Activated CD4-positive, alpha-beta T cell treated with anti-CD3 and anti-CD28 coated beads for 4 hours (primary cell): ENCODE measurements at places on chromosomes 5 and 9.

DNA sequence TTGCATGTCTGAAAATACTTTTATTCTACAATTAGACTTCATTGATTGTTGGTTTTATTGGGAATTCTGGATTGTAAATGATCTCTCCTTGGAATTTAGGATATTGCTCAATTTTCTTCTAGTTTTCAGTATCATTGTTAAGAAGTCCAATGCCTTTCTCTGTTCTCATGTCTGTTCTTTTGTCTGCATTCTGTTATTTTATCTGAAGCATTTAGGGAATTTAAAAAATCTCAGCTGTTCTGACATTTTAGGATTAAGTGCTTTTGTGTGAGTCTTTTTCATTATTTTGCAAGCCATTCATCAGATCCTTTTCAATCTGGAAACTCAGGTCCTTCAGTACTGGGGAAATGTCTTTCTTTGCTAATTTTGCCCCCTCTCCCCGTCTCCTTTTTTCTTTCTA, 4.4 kb upstream of the FER start:
- no peak for DNase-seq

DNA sequence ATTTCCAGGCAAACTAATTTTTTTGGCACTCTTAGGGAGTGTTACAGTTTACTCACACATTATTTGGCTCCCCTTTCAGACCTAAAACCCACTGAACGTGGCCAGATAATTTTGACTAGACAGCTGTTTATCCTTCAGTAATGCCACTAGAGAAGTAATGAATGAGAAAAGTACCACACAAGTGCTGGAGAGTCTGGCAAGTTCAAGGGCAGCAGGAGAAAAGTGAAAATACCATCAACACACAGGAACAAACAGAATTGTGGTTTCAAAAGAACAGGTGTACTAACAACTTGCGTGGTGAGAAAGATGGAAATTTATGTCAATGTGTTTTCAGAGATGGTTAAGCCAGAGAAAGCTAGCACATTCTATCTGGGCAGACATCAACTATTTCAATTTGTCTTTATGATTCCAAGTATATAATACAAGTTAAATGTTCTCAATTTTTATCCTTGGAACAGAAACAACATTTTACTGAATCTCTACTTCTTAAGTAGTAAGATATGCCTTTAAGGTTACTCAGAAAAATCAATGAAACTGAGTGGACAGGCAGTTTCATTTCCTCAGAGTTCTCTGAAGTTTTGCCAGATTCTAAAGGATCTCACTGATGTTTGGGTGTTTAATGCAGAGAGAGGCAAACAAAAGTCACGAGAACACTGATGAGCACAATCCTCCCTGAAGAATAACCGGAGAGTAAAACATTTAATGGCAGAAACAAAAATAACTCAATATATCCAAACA, 91.0 kb downstream of the ARSB start:
- no peak for DNase-seq

DNA sequence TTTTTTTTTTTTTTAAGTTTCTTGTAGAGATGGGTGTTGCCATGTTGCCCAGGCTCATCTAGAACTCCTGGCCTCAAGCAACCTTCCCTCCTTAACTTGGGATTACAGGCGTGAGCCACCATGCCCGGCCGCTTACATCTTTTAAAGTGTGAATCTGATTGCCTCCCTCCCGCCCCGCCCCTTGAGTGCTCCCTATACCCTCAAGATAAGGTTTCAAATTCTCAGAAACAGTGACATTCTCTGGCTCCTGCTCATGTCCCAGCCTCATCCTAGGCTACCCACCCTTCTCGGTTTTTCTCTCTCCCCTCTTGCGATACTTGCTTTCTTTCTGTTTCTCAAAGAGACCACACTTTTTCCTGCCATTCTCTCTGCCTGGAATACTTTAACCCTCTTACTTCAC, 12.4 kb downstream of the MORN5 start:
- no peak for DNase-seq

- DNase-seq: no peak
Observed at GRCh38 chr9:12785941-12786340, 11.1 kb downstream of the LURAP1L start.

GRCh38 chr9:121447321-121447834, 52.3 kb downstream of the GGTA1 start:
- no peak for DNase-seq

- no peak for DNase-seq
Observed at GRCh38 chr5:139660105-139660922, 12.2 kb downstream of the CXXC5 start.

- no peak for DNase-seq
Observed at GRCh38 chr9:71602652-71603051, 165.7 kb downstream of the CEMIP2 start.

- DNase-seq: no peak
Observed at GRCh38 chr5:41157272-41157894, 55.9 kb downstream of the C6 start.

GRCh38 chr5:43039471-43040286, 440 bp downstream of the ANXA2R start:
- peak; percentile 69 for DNase-seq

GRCh38 chr9:137025517-137025966, 2.5 kb downstream of the ABCA2 start:
- DNase-seq: no peak

GRCh38 chr5:179803651-179804554, 2.8 kb downstream of the MGAT4B start:
- peak; percentile 42 for DNase-seq

GRCh38 chr5:72448368-72448767, 58.8 kb downstream of the ZNF366 start:
- DNase-seq: no peak

GRCh38 chr9:117644133-117644931, 59.9 kb upstream of the TLR4 start:
- peak; percentile 6 for DNase-seq

DNA sequence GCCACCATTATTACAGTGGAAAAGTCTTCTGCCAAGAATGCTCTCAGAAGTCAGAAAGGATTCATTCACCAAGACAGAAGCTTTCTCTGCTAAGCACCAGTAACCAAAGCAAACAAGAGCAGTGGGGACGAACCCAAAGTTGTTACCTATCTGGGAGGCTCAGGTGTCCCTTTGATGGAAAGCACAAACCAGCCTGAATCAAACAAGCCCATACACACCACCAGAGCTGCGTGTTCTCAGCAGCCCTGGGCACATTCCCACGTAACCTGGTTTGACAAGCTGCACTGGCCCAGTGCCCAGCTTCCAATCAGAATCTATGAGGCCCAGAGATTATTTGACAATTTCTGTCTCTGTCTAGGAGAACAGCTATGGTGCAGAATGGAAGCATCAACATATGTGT, 252.6 kb downstream of the ACTL7B start:
- no peak for DNase-seq

GRCh38 chr9:70352356-70352755, 62.1 kb downstream of the KLF9 start:
- DNase-seq: no peak

- DNase-seq: peak; percentile 41
Observed at GRCh38 chr5:40675396-40676133, 4.2 kb upstream of the PTGER4 start.

DNA sequence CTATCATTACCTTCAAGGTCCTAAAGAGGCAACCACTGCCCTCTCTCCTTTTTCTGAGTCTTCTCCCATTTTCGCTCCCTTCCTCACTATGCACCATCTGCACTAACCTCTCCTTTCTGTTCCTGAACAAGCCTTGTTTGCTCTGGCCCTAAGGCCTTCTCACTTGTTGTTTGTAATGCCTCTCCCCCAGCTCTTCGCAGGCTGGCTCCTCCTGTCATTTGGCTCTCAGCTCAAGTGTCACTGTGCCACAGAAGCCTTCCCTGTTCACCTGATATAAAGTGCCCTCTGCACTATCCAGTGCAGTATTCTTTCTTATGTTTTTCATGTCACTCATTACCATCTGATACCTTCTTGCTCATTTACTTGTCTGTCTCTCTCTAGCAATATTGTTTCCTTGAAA, 303.7 kb downstream of the KCNN2 start:
- no peak for DNase-seq

DNA sequence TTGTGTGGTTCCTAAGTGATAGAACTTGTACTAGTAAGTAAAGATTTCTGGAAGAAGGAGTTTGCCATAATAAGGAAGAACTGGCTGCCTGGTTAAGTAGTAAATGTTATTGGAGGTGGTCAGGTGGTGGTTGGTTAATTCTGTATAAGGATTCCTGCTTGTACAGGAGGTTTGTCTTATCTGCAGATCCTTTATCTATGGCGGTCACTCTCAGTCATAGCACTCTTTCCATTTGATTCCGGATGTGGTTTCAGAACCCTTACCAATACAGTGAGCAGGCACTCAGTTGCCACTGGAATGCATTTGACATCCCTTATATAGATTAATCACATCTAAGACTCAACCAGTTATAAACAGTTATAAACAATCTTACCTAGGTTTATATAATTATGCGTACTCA, 50.3 kb downstream of the RAD50 start:
- DNase-seq: no peak

GRCh38 chr5:72140711-72141110, 33.4 kb downstream of the MAP1B start:
- no peak for DNase-seq

GRCh38 chr5:76838481-76839261, 11.1 kb upstream of the S100Z start:
- no peak for DNase-seq

GRCh38 chr9:136984464-136985026, 1.8 kb downstream of the LCNL1 start:
- no peak for DNase-seq

DNA sequence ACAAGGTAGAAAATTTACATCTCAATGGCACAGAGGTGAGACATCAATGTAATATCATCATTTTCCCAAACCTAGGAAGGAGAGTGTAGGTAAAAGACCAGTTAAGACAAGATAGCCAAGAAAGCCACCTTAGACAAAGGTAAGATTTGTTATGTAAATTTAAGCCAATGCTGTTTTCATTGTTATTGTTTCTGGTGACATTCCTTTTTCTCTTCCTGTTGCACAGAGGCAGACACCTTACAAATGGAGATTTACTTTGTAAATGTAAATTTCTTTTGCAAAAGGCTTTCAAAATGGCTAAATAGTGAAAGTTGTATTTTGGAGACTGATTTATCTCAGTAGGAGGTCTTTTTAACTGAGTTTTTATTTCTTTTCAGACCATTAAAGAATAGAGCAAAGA, 159.1 kb downstream of the YIPF5 start:
- no peak for DNase-seq

GRCh38 chr5:86865256-86865785, 247.6 kb downstream of the COX7C start:
- DNase-seq: no peak

GRCh38 chr9:78103971-78104433, 72.4 kb upstream of the GNAQ start:
- no peak for DNase-seq

DNA sequence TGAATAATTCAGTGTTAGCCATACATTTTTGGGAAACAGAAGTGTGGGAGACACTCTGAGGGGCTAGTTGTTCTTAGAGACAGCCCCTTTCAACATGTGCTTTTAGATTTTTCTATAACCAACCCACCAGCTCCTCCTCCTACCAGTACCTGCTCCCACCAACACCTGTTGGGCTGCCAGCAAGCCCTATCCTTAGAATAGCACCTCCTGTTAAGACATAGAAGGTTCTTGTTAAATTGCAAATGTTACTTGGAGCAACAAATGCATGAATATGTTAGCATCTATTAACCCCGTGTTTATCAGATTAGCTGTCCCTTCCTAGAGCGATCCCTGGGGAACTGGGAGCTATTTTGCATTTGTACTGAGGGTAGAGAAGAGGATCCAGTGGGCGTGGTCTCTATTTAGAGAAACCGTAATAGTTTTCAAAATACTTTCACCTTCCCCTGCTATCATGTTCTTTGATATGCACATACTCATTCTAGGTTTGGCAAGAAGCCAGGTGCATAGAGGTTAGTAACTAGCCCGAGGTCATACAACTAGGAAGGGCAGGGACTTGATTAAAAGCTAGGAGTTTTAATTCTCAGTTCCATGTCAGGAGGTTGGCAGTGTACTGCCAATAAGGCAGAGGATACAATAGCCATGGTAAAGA, 334.4 kb downstream of the KCTD16 start:
- no peak for DNase-seq

GRCh38 chr5:143186623-143187022, 216.9 kb downstream of the NR3C1 start:
- no peak for DNase-seq

DNA sequence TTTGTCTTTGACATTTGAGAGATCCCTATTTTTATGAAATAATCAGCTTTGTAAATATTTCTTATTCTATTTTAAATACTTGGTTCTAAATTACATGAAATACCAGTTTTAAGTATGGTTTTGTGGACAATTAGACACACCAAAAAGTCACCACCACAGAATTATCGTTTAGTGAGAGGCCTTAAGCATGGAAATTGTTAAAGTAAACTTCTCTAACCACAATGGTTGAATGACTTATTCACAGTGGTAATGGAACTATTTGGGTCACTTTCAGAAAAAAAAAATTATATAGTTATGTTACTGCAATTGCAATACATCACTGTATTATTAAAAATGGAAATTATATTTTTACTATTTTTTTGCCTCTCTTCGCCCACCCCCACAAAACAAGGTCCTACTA, 1252.5 kb downstream of the EFNA5 start:
- DNase-seq: no peak

DNA sequence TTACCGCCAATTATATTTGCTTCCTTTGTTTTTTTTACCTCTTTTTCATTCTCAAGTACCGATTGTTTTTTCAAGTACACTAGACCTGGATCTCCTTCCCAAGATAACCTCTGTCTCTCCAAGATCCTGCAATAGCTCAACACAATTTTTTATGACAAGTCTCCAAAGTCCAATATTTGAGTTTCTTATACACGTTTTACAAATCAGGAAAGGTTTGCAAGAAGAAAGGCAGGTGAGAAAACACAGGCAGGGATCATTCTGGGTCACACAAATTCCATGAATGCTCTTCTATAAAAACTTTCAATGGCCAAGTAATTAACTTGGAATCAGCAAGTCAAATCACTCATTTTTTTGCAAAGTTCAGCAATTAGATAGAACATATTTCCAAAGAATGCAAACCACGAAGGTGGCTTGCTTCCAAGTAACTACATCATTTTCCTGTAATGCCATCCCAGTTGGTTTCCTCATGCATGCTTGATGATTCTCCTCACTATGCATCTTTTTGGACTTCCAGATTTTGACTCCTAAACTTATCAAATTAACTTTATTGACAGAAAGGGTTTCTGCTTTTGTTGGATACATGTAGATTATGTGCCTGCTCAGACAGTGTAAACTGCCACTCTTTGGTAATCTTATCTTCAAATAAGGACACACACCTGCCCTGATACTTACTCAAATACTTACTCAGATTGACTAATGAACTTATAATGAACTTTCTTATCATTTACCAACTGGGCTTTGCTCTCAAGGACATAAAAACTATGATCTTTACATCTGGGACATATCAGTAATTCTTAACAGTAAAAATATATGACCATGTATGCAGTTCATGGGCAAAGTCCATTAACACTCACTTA, 24.7 kb upstream of the IFNE start:
- DNase-seq: no peak
